ENCODE measurements at places on chromosomes 3 and 15. TPM values are rescaled to one million over a fixed set of nuclear protein-coding genes. Genes with fewer than 3 reads are reported as not detected.

LSAMP gene
- 3.0 TPM for total RNA-seq

SUSD5 gene
- 1.1 TPM for total RNA-seq

SLC6A1 gene
- total RNA-seq: 0.34 TPM

PLCL2 gene
- total RNA-seq: 7.5 TPM

DNA sequence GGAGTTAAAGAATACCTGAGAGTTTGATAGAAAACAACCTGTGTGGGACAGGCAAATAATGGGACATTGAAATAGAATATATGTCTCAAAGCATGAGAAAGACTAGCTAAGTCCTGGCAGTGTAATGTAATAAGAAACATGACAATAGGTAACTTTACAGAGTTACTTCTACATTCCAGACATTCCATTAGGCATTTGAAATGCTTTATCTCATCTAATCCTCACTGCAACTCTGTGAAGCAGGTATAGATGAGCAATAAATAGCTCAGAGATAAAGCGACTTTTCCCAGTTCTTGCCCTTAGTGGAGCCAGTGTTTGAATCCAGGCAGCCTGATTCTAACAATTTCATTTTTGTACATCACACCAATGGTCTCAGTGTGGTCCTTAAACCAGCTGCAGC lies 76.8 kb downstream of the CPNE4 start:
- no peak for DNase-seq

DNA sequence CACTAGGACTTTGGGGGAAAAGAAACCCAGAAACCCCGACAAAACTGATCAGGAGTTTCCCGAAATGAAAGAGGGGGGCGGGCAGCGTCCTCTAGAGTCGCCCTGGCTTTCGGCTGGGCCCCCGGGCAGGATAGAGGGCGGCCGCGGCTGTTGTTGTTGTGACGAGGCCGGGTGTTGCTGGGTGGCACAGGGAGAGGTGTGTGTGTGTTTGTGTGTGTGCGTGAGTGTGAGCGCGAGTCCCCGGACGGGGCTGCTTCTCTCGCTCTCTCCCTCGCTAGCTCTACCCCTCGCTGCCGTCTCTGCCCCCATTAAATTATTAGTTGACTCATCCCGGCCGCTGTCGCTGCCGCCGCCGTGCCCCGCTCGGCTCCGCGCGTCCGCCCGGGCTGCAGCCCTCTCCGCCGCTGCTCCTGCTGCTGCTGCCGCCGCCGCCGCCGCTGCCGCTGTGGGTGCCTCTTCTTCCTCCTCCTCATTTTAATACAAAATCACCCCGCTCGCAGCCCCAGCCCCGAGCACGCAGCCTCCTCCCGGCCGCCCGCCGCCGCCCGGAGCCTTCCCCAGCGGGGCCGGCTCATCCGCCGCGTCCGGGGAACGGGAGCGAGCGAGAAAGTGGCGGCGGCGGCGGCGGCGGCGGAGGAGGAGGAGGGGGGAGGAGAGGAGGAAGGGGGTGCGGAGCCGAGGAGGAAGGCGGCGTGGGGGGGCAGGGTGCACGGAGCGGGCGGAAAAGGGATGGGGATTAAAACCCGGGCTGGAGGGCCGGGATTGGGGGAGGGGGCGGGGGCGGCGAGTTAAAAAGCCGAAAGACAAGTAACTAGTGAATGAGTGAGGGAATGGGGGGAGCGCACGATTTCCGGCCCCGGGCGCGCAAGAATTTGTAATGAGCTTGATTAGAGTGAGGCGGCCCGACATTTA lies at the start of gene SATB1:
Gene SATB1 (minus strand): TSS at position 611 of the 912 bp plus-strand sequence. CDS start 4,372 bp downstream, outside the sequence.
- peak; percentile 95 for DNase-seq

GRCh38 chr3:182808041-182808770 lies 14.9 kb downstream of the ATP11B start:
- no peak for DNase-seq

GRCh38 chr3:89375451-89375850 lies 268.0 kb downstream of the EPHA3 start:
- DNase-seq: no peak

Data from esophagus muscularis mucosa (tissue), 4 donors.